ENCODE measurements at places on chromosomes 2 and 18.

DNA sequence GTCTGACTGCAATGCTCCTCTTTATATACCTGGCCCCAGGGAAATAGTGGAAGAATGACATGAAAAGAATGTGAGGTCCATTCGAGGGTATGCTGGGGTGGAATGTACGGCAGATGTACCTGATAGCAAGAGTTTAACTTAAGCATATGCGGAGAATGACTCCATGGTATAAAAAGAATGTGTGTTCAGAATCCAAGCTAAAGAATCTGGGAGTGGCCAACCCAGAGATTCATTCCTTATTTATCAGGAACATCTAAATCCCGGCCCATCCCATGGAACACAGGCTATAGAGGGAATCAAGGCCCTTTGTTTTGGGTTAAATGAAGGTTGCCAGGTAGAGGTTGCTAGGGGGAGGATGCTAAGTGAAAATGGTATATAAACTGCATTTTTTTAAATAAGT, 150.0 kb downstream of the ZNF385B start:
- DNase-seq: no peak

GRCh38 chr2:237156031-237156856, 70.6 kb downstream of the COPS8 start:
- DNase-seq: peak; percentile 71

- DNase-seq: no peak
Observed at GRCh38 chr2:30249354-30249753, 18.0 kb downstream of the LBH start.

- no peak for DNase-seq
Observed at GRCh38 chr2:144350151-144350802, 169.6 kb downstream of the ZEB2 start.

- no peak for DNase-seq
Observed at GRCh38 chr2:128467321-128467969, 148.8 kb upstream of the HS6ST1 start.

- no peak for DNase-seq
Observed at GRCh38 chr18:55064760-55065159, 105.5 kb upstream of the CCDC68 start.

DNA sequence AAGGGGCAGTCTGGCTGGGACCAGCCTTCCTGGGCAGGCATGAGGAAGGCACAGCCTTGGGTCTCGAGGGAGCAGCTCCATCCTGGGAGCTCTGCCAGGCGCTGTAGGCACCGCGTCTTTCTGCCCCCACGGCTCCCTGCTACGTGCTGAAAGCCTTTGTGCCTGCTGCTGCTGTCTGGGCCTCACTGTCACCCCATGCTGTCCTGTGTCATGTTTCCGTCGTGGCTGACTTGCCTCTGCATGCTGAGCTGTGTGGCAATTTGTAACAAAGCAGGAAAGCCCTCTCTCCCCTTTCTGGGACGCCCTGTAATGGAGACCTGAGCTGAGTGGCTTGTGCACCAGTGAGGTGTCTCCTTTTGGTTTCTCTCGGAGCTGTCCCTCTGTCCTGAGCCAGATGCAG, 152.5 kb downstream of the TSN start:
- DNase-seq: no peak

DNA sequence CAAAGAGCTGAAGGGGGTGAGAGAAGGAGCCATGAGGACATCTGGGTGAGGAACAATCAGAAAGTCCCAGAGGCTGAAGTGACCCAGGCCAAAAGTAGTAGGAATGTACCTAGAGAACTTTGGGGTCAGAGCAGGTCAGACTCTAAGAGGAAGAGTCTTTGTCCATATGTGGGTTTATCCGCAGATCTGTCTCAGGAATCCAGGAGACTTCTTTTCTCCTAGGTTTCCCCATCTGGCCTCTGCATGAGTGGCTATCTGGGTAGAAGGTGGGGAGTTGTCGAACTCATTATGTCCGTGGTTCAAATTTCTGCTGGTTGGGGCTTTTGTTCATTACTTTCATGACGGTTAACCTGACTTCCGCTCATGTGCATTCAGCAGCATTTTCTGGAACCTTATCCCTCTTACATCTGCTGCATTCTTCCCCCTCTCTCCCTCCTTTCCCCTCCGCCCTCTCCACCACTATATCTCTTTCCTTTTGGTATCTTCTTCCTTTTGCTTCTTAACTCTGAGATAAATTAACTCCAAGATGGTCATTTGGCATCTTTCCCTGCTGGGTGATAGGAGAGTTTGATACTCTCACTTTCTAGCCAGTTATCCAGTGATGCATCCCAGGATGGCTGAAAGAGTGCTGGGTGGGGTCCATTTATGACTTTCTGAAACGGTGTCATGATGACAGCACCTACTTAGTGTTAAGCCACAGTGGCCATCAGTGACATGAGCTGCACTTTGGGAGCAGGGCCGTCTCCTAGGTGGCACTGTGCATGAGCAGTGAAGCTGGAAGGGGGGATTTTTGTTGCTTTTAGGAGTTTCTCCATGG, 2.1 kb downstream of the LIPG start:
- DNase-seq: no peak

GRCh38 chr18:12441475-12442034, 33.8 kb downstream of the PRELID3A start:
- no peak for DNase-seq

DNA sequence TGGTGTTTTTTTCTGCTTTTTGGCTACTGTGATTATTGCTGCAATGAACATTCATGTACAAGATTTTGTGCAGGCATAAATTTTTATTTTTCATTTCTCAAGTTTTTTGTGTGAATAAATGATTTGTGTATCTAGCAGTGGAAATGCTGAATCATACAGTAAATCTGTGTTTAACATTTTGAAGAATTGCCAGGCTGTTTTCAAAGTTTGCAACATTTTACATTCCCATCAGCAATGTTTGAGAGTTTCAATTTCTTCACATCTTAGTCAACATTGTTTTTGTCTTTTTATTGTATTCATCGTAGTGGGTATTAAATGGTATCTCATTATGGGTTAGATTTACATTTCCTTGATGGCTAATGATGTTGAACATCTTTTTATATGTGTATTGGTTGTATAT, 98.8 kb upstream of the RBMS1 start:
- DNase-seq: no peak

- DNase-seq: peak; percentile 41
Observed at GRCh38 chr2:24972315-24972961, 683 bp upstream of the DNAJC27 start.

DNA sequence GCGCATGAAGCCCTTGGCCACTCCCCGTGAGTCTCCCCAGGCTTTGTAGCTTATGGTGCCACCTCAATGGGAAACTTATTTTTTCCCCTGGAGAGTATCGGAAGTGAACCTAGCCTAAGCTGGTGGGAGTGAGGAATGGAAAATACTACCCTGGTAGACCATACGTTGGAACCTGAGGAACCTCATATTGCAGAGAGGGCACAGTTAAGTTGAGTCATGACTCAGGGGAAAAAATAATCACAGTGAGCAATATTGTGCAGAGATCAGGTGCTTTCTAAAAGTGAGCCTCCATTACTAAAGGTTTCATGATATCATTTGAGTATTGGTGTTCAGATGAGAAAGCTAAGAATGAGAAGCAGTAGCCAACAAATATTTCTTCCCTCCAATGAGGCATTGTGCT, 360.5 kb upstream of the NT5C1B start:
- DNase-seq: no peak

GRCh38 chr2:70480468-70480867, 73.2 kb downstream of the TGFA start:
- no peak for DNase-seq

DNA sequence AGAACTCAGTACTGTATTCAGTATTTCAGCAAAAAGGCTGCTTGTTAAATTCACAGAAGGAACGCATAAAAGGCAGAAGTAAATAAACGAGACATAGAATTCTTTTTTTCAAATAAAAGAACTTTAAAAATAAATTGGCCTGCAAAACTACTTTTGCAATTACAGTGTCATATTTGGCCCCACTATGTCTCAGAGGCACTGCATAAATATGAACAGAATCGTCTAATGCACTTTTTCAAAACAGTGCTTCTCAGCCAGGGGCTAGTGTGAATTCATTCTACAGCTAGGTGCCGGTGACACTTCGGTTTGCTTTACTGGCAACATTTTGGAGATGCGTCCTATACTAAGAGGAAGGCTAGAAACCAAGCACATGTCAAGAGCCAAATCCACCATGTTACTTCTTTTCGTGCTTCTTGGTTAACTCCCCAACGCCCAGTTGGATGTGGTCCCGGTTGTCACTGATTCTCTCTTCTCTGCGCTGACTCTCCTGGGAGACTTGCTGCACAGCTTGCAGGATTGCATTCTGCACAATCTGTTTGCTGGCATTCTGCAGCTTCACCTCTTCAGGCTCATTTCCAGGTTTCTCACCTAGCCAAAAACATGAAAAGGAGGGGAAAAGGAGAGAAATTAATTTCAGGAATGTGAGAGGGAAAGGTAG, 51.8 kb downstream of the AKAIN1 start:
- DNase-seq: no peak

DNA sequence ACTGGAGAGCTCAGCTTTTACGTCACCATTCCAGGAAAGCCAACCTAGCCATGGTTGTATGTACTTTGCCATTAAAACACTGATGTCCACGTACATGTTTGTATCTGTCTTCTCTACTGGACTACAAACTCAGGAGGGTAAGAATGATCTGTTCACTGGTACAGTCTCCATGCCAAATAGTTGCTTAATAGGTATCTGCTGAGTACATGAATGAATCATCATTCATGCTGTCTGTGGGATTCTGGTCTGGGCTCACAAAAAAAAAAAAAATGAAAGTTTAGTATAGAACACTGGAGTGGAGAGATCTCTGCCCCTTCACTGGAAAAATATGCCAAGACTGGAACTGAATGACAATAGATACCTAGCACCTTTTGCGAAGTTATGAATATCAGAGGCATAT, 102.6 kb upstream of the ITGA4 start:
- DNase-seq: no peak

DNA sequence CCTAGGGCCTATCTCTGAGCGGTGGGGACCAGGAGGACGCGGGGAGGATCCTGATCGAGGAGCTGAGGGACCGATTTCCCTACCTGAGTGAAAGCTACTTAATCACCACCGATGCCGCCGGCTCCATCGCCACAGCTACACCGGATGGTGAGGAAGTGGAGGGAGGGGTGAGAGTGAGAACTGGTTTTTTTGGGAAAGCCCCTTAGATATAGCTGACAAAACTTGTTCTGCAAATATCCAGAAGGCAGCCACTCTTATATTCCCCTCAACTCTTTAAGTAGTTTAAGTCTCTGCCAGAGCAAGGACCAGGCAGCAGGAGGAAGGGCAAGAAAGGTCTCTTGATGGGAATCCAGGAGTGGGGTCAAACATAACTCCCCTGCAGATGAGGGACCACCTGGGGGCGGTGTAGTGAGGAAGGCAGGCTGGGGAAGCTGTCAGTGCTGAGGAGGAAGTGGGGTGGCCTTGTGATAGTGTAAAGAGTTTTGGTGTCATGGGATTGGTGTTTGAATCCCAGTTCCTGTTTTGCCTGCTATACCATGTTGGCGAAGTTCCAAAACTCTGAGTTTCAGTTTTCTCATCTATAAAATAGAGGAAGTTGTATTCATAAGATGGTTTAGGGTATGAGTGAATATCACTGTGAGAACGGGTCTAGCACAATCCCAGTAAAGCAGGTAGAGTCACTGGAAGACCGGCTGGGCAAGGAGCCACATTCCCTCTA, 3.4 kb downstream of the NAGK start:
- DNase-seq: peak; percentile 62

DNA sequence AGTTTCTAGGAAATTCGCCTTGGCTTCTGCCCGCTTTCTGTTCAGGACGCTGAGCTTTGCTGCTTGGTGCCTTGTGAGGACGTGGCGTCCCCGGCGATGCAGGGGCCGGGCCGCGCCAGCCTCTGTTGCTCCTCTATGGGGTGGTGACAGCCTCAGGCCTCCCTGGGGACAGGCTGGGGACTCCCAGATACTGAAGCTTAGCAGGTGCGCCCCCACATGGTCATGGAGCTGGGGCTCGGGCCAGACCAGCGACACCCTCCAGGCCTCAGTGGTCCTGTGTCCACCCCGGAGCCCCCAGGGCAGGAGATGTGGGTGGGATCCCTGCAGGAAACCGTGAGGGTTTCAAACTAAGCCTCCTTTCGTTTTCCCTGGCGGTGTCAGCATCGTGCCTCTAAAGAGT, 29.2 kb downstream of the KCNG2 start:
- no peak for DNase-seq

DNA sequence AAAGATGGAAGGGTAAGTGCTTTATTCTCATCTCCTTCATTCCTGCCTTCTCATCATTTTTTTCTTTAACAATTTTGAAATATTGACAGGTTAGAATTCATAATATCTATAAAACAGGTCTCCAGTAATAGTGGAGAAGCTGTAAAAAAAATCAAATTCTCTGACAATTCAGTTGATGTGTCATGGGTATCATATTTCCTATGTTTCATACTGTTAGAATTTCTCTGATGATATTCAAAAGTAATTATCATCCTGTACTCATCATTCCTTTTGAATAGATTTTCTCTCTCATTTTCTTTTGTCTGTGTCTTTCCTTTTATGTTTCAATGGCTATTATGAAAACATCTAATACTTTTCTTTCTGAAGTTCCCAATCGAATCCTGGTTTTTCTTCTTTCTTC, 97.7 kb downstream of the CPS1 start:
- DNase-seq: no peak

DNA sequence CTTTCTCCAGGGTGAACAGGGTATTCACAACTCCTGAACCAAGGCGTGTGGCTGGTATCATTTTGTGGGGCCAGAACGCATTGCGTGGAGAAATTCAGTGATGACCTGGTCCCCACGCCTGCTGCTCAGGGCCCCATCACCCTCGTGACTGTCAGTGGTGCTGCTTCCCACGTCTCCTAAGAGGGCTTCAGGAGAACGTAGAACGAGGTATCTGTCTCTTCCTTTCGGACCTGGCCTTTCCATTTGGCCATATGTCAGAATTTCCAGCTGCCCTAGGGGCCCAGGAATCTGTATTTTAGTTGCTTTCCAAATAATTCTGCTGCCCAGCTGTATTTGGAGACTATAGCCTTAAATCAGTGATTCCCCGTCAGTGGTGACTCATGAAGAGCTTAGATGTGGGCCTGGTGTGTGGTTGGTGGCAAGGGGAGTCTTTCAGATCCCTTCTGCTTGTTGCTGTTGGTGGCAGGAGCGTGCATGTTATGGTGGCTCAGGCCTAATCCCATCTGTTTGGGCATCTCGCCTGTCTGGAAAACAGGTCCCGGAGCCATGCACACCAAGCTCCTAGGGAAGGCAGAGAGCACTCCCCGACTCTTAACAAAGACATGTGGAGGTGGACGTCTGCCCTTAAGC, 56.4 kb downstream of the NPAS2 start:
- peak; percentile 38 for DNase-seq

DNA sequence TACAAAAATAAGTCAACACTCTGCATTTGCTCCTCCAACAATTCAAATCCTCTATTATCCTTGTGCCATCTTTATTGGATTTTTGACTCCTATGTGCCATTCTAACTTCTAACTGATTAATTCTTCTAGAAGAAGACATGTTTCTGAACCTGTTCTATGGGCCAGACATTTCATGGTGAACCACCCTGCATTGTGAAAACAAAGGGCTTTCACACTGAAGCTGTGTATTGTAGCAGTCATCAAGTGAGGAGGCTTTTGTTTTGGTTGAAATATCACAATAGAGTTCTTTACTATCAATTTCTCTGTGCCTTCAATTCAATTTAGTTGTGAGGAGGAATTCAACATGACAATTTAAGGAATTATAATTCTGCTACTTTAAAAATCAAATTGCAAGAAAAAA, 357.9 kb downstream of the PLCL1 start:
- DNase-seq: no peak
